Adipose tissue (tissue), 3 donors: ENCODE measurements at places on chromosomes 16 and 17. TPM values are rescaled to one million over a fixed set of nuclear protein-coding genes. Genes with fewer than 3 reads are reported as not detected.

The PLD6 gene
- polyA plus RNA-seq, result 6.8 TPM

The ARHGDIG gene
- polyA plus RNA-seq, result 78.0 TPM

The GLP2R gene
- 0.58 TPM for polyA plus RNA-seq

The ZFP90 gene
- 5.0 TPM for polyA plus RNA-seq

The EEF2KMT gene
- polyA plus RNA-seq, result 5.5 TPM

The PDILT gene
- not detected for polyA plus RNA-seq

The NFE2L1 gene
- polyA plus RNA-seq, result 183 TPM

The SPAG7 gene
- polyA plus RNA-seq, result 73.1 TPM

The CLEC16A gene
- polyA plus RNA-seq, result 7.9 TPM

The SKAP1 gene
- 0.77 TPM for polyA plus RNA-seq

The POLR2A gene
- 20.9 TPM for polyA plus RNA-seq

The SPATA22 gene
- polyA plus RNA-seq, result 0.03 TPM
